ENCODE measurements at places on chromosomes 1 and 21.

- no peak for DNase-seq
These were observed 18.8 kb downstream of the ODF2L start for GRCh38 chr1:86377341-86377740.

DNA sequence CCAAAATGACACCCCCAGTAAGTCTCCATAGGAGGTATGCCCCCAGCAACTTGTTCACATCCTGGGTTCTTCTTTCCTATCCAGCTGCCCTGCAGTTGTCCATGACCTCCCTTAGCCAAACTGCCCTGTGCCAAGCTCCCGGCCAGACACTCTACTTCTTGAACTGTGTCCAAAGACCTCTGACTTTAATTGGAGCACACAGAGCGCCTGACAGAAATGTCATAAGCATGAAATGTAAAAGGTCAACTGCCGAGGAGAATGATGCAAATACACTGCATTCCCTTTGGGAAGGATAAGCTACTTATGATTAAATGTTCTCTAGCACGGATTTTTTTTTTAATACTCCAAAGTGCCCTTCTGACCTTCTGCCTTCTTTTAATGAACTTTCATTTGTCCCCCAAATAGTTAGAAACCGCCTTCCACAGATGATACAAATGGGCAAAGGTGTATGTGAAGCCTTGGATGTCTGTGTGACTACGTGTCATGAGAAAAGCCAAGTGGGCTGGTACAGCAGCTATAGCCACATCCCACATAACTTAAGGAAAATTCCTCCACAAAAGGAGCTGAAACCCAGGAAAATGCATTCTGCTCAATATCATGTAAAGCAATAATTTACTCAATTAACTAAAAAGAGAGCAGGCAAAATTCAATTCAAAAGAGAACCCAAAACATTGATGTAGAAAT, 26.8 kb downstream of the PALMD start:
- DNase-seq, result no peak

DNA sequence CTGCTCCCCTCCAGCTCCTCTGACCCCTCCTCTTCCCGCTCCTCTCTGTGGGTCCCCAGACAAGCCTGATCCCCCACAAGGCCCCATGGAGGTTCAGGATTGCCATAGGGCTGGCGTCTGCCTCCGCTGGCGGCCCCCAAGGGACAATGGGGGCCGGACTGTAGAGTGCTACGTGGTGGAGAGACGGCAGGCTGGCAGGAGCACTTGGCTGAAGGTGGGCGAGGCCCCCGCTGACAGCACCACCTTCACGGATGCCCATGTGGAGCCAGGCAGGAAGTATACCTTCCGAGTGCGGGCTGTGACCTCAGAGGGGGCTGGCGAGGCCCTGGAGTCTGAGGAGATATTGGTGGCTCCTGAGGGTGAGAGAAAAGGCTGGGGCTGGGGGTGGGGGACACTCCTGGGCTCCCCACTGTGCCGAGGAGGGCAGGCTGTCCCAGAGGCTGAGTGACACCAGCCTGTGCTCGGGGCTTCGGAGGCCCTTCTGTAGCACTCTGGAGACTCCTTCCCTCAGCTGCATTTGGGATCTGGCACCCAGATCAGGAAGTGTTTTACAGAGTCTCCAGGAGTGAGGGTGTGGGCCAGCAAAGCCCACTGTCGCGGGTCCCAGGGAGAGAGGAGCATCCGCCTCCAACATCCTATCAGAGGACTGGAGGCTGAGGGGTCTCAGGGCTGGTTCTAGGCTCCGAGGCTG, 25.9 kb downstream of the IGFN1 start:
- DNase-seq, result no peak

DNA sequence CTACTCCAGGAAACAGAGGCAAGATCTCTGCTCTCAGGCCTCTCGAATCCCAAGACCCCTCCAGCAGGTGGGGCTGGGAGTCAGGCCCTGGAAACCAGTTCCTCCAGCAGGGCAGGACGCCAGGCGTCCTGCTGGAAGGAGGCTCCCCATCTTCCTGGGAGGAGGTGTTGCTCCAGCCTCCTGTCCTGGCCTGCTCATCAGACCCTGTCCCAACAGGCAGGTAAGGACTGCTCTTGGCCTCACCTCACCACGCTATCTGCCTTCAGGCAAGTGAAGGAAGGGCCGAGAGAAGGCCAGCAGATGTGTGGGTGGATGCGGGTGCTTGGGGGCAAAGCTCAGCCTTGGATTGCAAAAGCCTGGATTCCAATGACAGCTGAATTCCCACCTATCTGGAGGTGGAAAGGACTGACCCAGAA, 82.9 kb downstream of the SSBP3 start:
- DNase-seq, result no peak

GRCh38 chr1:116389013-116389412, 16.0 kb downstream of the ATP1A1 start:
- no peak for DNase-seq

GRCh38 chr21:40853956-40854688, 7.2 kb upstream of the DSCAM start:
- DNase-seq, result no peak

GRCh38 chr1:167022384-167022783, 33.3 kb downstream of the MAEL start:
- no peak for DNase-seq

- DNase-seq, result no peak
These were observed 242.6 kb upstream of the C1orf105 start for GRCh38 chr1:172177849-172178248.

- DNase-seq, result no peak
These were observed 39.7 kb downstream of the AZIN2 start for GRCh38 chr1:33120436-33121231.

DNA sequence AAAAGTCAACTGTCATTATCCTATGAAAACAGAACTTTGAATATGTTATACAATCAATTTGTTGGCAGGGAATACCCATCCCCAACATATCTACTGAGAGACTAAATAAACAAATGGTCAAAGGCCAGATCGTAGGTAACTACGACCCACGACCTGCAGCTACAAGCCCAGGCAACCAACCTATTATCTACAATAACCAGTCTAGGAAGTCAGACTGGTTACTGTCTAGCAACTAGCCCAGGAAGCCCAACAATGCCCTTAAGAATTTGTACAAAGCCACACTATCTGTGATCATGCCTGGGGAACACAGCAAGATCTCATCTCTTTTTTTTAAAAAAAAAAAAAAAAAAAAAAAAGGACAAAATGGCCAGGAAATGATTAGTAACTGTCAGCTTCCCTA, 58.7 kb downstream of the SMYD3 start:
- no peak for DNase-seq

DNA sequence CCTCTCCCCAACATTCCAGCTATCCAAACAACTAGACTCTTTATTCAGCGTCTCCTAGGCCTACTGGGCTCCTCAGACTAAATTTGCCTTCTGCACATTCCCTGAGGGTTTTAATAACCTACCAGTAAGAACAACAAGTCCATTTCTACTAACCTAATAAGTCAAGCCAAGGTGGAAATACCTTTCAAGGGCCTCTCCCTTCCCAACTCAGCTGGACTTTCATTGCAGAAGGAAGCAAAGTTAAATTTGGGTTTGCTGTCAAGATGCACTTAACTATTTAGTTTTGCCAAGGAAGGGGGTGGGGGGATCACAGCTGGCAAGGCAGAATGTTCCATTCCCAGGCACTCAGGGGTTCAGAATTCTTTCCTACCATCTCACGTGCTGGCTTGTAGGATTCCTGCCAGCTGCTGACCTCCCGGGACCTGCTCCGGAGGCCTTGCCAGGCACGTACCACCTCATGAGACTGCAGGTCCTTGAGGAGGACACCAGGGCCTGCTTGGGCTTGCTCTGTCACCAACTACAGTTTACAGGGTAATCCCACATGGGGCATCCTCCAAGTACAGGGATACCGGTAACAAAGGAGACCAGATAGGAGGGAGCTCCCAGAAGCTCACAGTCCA, 29.8 kb downstream of the SLC30A1 start:
- DNase-seq, result no peak

- no peak for DNase-seq
These were observed 1.7 kb downstream of the IKBKE start for GRCh38 chr1:206472024-206472423.

GRCh38 chr1:67713057-67713846, 28.3 kb downstream of the GADD45A start:
- DNase-seq, result no peak

DNA sequence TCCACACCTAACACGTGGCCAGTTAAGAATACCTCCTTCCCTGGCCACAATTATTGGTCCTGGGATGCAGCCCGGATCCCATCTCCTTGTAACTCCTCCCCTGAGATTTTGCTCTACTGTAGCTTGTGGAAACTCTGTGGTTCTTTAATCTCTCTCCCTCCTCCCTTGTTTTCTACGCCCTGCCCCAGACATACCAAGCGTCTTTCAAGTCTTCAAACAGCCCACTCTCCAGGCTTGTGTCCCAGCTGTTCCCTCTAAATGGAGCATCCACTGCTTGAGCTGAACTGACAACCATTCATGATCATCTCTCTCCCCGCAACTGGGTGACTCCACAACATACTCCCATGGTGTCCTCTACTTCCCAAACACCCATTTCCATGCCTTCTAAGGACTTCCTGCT, 111.6 kb downstream of the SIPA1L2 start:
- no peak for DNase-seq

GRCh38 chr21:15722591-15723324, 7.0 kb upstream of the USP25 start:
- DNase-seq, result no peak

GRCh38 chr1:106926803-106927582, 129.5 kb upstream of the PRMT6 start:
- DNase-seq, result no peak

DNA sequence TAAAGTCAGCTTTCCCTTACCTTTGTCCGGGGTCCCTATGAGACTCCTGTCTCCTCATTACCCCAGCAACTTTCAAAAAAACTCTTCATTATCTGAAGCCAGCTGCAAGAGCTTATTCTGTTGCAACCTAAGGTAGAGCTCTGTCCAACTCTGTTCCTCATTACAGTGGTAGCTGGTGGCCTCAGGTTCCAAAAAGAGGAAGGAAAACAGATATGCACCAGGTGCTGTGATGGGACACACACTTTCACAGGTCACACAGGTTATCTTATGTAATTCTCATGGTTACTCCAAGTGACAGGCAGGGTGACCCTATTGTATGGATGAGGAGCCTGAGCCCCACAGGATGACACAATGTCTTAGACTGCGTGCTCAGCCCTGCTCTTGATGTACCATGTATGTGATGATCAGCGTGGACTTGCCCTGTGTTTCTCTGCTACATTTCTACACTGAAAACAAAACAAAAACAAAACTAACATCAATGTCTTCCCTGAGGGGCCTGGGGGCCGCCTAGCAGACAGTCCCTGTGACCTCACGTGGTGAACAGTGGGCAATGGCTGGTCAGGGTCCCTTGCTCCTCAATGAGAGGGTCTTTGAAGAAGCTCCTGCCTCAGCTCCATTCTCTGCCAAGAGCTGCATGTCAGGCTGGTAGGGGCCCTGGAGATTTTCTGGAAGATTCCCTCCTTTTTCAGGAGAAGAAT, 9.7 kb upstream of the TENT5C start:
- no peak for DNase-seq

- DNase-seq, result no peak
These were observed 310.7 kb downstream of the DPYD start for GRCh38 chr1:97610102-97610501.

DNA sequence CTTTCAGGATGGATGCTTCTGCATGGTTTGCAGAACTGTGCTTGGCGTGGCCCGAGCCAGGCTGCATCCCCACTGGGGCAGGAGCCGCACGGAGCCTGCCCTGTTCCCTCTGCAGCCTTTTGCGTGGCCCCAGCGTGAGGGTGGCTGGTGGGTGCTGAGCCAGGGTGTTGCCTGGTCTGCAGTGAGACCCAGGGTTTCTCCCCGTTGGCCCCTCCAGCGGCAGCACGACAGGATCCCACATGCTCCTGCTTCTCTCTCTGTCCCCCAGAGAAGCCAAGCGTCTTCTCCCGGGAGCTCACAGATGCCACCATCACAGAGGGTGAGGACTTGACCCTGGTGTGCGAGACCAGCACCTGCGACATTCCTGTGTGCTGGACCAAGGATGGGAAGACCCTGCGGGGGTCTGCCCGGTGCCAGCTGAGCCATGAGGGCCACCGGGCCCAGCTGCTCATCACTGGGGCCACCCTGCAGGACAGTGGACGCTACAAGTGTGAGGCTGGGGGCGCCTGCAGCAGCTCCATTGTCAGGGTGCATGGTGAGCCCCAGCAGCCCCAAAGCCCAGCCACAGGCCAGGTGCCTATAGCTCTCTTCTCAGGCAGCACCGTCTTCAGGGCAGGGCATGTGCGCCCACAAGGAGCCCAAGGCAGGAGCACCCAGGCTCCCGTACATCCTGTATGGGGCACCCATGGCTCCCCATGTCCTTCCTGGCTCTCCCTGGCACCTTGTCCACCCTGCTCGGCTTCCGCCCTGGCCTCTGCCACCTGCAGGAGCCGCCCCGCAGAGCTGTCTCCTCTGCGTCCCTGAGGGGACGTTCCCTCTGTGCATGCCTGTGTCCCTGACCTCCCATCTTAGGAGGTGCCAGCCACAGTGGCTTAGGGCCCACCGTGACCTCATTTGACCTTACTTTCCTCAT, 78.9 kb downstream of the OBSCN start:
- DNase-seq, result no peak

- DNase-seq, result no peak
These were observed 53.1 kb downstream of the NAV1 start for GRCh38 chr1:201591981-201592380.

DNA sequence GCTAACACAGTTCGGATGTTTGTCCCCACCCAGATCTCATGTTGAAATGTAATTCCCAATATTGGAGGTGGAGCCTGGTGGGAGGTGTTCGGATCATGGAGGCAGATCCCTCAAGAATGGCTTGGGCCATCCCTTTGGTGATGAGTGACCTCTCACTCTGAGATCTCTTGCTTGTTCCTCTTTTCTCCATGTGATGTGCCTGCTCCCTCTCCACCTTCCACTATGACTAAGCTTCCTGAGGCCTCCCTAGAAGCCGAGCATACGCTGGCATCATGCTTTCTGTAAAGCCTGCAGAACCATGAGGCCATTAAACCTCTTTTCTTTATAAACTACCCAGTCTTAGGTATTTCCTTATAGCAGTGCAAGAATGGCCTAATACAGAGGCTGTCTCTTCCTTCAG, 8.1 kb upstream of the PLA2G5 start:
- DNase-seq, result no peak

DNA sequence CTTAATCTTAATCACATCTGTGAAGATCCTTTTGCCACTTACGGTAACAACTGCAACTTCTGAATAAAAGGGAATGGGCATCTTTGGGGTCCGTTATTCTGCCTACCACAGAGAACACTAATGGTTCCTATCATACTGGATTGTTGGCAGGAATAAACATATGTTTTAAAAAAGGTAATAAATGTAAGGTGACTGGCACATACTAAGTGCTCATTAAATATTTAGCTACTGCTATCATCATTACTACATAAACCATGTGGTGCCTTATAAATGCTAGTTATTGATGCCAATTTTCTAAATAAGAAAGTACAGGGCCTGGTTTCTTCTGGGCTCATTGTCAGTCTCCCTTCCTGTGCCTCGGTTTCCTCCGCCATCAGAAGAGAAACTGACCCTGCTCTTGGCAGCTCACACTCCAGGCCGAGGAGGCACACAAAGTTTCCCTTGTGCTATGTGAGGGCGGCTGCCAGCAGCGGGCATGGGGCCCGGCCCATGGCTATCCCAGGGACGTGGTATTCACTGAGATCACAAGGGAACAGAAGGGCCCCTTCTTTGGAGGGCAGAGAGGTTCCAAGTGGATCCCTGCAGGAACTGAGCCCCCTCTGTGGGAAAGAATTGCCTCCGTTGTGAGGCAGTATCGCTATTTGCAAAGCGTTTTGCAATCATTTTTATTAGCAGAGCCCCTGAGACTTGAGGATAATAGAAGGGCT, 26.2 kb downstream of the NAV1 start:
- DNase-seq, result no peak

GRCh38 chr1:29672416-29673227, 436.3 kb downstream of the PTPRU start:
- no peak for DNase-seq

- peak; percentile 64 for DNase-seq
These were observed at the start of gene LAPTM5 for GRCh38 chr1:30757352-30758120. Gene LAPTM5 (minus strand): TSS chr1:30757774. CDS start chr1:30757745, 29 bp downstream.

Measured in activated T-cell treated with anti-CD3 and anti-CD28 coated beads, Interleukin-2, amount 50 U/mL, for 72 hours (primary cell).